ENCODE measurements at places on chromosomes 2 and 18.

GRCh38 chr2:118006326-118006725 is 7.5 kb downstream of the CCDC93 start:
- H3K4me1 ChIP-seq = peaks cover 27% of the 10 kb centered on the region
- no peaks in the 10 kb centered on the region for H3K27me3 ChIP-seq
- no peak overlapping the region for H3K4me3 ChIP-seq
- H3K27ac ChIP-seq = peak overlapping the region; percentile 64
- no peak for DNase-seq
- peaks cover 51% of the 10 kb centered on the region for H3K36me3 ChIP-seq

DNA sequence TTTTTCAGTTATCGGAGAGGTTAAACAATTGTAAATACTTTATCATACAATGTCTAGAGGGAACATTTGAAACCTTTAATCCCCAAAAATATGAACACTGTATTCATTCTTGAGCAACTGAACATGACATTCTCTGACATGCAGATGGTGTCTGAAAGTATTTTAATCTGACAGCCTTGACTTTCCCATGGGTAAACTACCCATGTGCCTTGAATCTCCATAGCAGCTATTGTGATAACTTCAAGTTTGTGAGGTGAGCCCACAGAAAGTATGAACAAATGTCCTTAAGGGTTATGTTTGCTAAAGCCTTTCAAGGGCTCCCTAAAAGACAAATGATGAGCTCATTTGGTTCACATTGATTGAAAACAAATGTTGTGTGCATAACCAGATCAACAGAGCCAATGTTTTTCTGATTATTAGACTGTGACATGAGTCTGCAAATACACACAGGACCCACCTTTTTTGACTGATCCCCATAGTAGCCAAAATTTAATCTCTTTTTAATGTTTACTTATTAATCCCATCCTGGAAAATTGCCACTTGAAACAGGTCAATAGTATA is 1326.0 kb downstream of the LRP1B start:
- H3K27me3 ChIP-seq = no peaks in the 10 kb centered on the region
- no peak overlapping the region for H3K27ac ChIP-seq
- DNase-seq = no peak
- no peaks in the 10 kb centered on the region for H3K4me1 ChIP-seq

- peak overlapping the region; percentile 67 for H3K4me3 ChIP-seq
- H3K4me1 ChIP-seq = peaks cover 15% of the 10 kb centered on the region
- DNase-seq = peak; percentile 73
- H3K27me3 ChIP-seq = peaks cover 50% of the 10 kb centered on the region
- H3K36me3 ChIP-seq = no peaks in the 10 kb centered on the region
- no peak overlapping the region for H3K27ac ChIP-seq
These were observed 620 bp upstream of the SLC9A2 start for GRCh38 chr2:102618452-102619413.

- H3K4me1 ChIP-seq = peaks cover 5% of the 10 kb centered on the region
- DNase-seq = no peak
- peaks cover 14% of the 10 kb centered on the region for H3K27me3 ChIP-seq
- no peak overlapping the region for H3K4me3 ChIP-seq
- no peak overlapping the region for H3K27ac ChIP-seq
These were observed 65.3 kb downstream of the KCNF1 start for GRCh38 chr2:10977003-10977402.

- H3K27me3 ChIP-seq = peaks cover 22% of the 10 kb centered on the region
- no peak overlapping the region for H3K4me3 ChIP-seq
- no peak for DNase-seq
- no peak overlapping the region for H3K27ac ChIP-seq
- H3K4me1 ChIP-seq = peaks cover 10% of the 10 kb centered on the region
- H3K36me3 ChIP-seq = no peaks in the 10 kb centered on the region
These were observed 26.9 kb upstream of the INSIG2 start for GRCh38 chr2:118061135-118061955.

- no peak overlapping the region for H3K27ac ChIP-seq
- H3K4me1 ChIP-seq = no peaks in the 10 kb centered on the region
- no peak overlapping the region for H3K4me3 ChIP-seq
- H3K27me3 ChIP-seq = no peaks in the 10 kb centered on the region
These were observed 847.9 kb downstream of the ERBB4 start for GRCh38 chr2:211690736-211691135.

DNA sequence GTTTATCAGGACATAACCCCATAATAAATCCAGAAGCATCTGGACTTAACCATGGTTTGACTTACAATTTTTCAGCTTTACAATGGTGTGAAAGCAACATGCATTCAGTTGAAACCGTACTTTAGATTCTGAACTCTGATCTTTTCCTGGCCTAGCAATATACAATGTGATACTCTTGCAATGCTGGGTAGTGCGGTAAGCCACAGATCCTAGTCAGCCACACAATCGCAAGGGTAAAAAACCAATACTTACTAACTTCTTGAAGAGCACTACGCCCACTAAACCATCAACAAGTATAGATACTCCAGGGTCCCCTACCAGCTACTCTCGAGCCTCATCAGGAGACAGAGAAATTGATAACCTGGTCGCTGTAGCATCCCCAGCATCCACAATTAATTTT is 71.0 kb upstream of the CCDC150 start:
- no peak overlapping the region for H3K4me3 ChIP-seq
- no peak overlapping the region for H3K27ac ChIP-seq

DNA sequence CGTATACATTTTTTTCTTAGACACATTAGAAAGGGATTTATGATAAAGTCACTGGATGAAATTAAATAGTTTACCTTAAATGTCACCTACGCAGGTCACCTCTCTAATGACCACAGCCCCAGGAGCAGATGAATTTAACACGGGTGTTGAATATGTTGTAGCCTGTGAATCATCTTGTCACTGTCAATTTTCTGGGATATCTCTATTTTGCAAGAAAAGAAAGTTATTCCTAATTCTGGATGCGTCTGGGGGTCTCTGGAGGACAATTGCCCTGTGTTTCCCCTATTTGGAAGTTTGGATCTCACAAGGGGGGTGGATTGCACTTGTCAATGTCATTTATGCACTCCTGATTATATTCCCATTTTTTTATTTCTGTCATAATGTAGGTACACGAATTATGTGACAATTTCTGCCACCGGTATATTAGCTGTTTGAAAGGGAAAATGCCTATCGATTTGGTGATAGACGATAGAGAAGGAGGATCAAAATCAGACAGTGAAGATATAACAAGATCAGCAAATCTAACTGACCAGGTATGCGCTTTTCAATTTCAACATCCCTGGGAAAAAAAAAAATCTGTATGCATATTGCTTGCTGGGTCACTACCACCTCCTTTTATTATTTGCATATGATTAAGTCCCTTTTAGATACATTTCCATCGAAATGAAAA is 7.7 kb downstream of the MEIS1 start:
- no peaks in the 10 kb centered on the region for H3K36me3 ChIP-seq
- no peak for DNase-seq
- no peak overlapping the region for H3K27ac ChIP-seq
- peaks cover 10% of the 10 kb centered on the region for H3K4me1 ChIP-seq

GRCh38 chr18:45954070-45954934 is 12.8 kb downstream of the EPG5 start:
- no peak overlapping the region for H3K27ac ChIP-seq
- H3K4me1 ChIP-seq = peaks cover 26% of the 10 kb centered on the region
- H3K27me3 ChIP-seq = no peaks in the 10 kb centered on the region
- no peak for DNase-seq
- no peak overlapping the region for H3K4me3 ChIP-seq

DNA sequence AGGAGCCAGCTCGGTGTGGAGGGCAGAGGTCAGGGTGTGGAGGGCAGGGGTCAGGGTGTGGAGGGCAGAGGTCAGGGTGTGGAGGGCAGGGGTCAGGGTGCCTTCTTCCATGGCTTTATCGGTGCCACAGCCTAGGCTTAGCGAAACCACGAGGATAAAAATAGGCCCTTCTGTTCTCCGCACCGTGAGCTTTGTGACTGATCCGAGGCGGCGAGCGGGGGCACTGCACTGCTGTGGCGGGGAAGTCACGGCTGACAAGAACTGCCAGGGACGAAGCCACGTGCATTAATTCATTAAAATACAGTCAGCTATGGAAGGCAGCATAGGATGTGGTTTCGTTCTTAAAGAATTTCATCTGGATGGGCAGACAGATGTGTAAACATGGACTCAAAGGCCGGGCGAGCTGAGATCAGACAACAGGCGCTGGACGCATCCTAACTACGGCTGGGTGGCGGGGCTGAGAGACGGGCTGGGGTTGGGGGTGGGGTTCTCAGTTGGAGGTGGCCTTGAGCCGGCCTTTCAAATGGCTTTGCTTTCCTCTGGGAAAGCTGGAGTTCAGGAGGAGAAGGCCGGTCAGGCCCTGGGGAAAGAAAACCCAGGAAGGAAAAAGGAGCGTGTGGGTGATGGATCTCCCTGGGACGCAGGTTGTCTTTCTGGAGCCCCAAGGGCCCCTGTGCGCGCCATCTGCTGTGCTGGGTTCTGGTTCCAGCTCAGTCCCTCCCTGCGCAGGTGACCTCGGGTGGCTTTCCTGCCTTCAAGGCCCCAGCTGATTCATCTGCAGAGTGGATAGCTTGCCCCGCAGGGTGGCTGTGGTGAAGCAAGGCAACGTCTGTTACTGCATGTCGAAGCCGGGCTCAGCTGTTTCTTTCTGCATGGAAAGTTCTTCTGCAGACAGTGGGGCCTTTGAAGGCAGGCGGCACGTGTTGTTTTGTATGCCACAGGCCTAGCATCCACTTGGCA is 958 bp upstream of the ALLC start:
- H3K4me3 ChIP-seq = no peak overlapping the region
- H3K4me1 ChIP-seq = peaks cover 16% of the 10 kb centered on the region
- H3K27ac ChIP-seq = no peak overlapping the region
- no peaks in the 10 kb centered on the region for H3K36me3 ChIP-seq
- DNase-seq = no peak
- no peaks in the 10 kb centered on the region for H3K27me3 ChIP-seq

DNA sequence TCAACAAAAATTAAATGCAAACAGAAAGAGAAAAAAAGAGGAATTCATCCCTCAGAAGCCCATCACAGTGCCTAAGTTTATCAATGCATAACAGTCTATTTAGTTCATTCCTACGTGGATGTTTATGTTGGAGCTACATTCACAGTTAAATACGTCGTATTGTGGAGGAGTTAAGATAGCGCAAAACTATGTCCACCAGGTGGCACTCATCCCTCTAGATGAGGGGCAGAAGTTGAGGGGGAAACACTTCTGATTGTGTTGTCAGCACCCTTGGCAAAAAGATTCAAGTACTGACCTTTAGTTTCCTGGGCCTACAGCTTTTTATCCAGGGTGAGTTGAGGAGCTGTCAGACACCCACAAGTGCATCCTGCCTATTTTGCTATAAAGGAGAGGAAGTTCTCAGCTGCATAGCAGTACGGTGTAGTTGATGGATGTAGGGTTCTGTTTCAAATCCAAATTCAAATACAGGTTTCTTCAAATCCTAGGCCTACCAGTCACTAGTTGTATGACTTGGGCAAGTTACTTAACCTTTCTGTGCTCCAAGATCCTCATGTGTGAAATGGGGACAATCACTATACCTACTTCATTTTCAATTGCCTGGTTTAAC is 26.8 kb upstream of the MYO1B start:
- H3K27me3 ChIP-seq = no peaks in the 10 kb centered on the region
- H3K36me3 ChIP-seq = peaks cover 2% of the 10 kb centered on the region
- peak; percentile 69 for DNase-seq
- H3K4me1 ChIP-seq = peaks cover 32% of the 10 kb centered on the region
- no peak overlapping the region for H3K4me3 ChIP-seq

DNA sequence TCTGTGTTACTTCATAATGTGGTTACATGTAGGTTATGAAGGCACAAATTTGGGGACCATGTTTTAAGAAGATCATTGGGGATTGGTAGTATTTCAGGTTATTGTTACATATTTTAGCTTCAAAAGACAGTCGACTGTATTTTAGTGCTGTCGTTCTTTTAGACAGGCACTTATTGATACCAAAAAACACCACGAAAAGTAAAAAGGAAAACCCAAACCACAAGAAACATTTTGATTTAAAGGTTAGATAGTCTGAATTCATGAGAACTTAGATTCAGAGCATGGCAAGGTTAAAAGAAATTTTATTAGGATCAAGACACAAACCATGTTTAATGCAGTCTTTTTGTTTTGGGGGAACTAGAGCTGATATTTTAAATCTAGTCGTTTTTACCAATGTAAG is 209.0 kb downstream of the CAMKMT start:
- no peaks in the 10 kb centered on the region for H3K36me3 ChIP-seq
- no peak for DNase-seq
- no peaks in the 10 kb centered on the region for H3K27me3 ChIP-seq
- no peak overlapping the region for H3K27ac ChIP-seq

- no peaks in the 10 kb centered on the region for H3K36me3 ChIP-seq
- no peak for DNase-seq
These were observed 679.3 kb downstream of the ZEB2 start for GRCh38 chr2:143840601-143841000.

DNA sequence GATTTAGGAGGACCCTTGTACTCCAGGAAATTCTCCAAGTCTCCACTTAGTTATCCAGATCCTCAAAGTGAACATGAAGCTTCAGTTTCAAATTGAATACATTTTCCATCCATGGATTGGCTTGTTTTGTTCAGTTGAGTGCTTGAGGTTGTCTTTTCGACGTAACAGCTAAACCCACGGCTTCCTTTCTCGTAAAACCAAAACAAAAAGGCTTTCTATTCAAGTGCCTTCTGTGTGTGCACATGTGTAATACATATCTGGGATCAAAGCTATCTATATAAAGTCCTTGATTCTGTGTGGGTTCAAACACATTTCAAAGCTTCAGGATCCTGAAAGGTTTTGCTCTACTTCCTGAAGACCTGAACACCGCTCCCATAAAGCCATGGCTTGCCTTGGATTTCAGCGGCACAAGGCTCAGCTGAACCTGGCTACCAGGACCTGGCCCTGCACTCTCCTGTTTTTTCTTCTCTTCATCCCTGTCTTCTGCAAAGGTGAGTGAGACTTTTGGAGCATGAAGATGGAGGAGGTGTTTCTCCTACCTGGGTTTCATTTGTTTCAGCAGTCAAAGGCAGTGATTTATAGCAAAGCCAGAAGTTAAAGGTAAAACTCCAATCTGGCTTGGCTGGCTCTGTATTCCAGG is at the start of gene CTLA4:
Gene CTLA4 (plus strand): TSS at position 211 of the 640 bp plus-strand sequence. CDS start 172 bp downstream, at position 383.
- H3K4me3 ChIP-seq = peak within 1 kb of the TSS; percentile 93
- DNase-seq = peak; percentile 57
- no peaks in the 10 kb centered on the region for H3K27me3 ChIP-seq

Data from activated CD4-positive, alpha-beta T cell treated with anti-CD3 and anti-CD28 coated beads for 36 hours (primary cell).